DMS153 (cell line): ENCODE measurements at places on chromosomes 2 and 18.

DNA sequence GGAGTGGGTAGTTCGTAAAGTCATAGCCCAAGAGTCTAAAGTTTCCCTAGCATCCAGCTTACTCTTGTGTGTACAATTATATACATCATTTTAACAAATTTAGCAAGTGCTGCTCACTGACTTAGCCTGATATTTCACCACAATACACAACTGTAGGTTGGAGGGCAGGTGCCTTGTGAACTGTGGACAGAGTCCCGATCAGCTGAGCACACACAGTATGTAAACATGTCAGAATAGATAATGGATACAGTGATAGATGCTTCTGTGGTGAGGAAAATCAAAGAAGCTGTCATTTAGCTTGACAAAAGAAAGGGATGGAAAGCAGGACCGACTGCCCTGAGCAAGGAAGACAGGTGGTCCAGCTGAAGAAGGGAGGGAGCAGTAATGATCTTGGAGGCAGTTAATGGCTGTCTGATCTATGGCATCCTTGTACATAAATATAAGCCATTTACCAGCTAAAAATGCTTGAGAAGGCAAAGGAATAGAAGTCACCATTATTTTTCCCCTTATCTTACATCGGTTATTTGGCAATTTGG lies 372.8 kb upstream of the UBE2E3 start:
- peak; percentile 95 for DNase-seq

DNA sequence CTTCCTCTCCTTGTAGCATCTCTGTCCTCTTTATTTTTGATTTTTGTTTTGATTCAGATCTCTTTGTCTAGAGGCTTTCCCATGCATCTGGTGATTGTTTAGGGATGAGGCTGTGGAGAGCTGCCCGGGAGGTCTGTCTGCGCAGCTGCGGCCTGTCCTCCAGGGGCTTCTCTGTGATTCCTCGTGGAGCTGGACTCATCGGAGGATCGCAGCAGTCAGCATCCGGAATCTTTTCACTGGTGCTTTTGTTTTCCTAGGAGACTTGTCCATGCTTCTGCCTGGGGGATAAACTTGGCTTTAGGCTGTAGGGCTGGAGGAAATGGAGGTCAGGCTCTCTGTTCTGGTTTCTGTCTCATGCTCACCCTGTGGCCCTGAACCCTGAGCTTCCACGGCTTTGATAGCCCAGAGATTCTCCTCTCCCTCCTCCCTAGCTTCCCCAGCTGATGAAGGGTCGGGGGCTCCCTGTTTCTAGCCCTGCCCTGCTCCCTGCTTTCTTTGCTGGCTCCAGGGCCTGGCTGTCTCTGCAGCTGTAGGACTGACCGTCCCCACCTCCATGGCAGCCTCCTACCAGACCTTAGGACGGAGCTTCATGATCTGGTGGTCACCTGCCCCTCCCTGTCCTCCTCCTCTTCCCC lies 35.5 kb downstream of the ZNF532 start:
- DNase-seq = no peak

DNA sequence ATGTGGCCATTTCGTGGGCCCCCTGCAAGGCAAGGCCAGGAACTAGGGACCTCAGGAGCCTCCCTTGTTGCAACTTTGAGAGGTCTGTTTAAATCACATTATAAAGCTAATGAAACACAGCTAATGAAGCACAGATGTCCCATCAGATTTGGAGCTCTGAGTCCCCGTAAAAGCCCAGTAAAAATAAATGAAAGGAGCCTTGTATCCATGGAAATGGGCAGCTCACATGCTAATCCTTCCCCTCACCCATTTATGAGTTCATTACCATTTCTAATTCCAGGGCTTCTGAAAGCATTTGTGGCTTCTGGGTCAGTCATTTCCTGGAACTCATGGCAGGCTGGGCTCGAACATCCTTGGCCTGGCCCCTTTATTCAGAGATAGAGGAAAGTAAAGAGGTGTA lies 274.8 kb downstream of the SS18 start:
- no peak for DNase-seq

DNA sequence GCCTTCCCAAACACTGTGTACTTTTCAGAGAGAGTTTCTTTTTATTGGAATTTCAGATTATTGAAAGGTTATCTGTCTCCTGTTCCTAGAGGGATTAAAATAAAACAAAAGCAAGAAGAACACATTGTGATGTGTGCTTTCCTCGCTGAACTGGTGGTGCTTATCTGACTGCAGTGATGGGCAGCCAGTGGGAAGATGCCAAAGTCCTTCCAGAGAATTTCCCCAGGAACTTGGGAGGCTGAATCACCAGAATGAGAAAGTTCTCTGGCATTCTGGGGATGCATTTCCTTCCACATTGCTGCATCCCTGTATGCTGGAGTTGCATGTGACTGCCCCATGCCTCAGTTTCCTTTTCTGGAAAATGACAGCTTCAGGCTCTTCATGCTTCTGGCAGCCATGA lies 53.9 kb upstream of the SEC11C start:
- no peak for DNase-seq

- DNase-seq = no peak
Measured at GRCh38 chr2:218371983-218372350, 10.1 kb upstream of the SLC11A1 start.

- no peak for DNase-seq
Measured at GRCh38 chr2:14567561-14567960, 65.0 kb upstream of the LRATD1 start.

DNA sequence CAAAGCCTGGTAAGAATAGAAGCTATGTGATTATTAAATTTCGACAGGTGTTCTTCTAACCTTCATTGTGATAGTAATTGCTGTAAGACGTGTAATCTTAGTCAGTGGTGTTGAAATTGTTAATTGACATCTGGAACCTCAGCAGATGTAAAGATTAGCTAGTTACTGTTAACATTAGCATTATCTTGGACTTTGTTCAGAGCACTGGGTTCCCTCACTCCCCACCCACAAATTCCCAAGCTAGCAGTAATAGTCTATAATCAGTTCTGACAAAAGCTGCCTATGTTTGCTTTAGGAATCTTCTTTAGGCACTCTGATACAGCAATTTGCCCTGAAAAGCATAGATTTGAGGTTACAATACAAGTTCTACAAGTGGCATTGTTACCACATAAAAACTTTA lies 233.7 kb downstream of the EN1 start:
- no peak for DNase-seq

DNA sequence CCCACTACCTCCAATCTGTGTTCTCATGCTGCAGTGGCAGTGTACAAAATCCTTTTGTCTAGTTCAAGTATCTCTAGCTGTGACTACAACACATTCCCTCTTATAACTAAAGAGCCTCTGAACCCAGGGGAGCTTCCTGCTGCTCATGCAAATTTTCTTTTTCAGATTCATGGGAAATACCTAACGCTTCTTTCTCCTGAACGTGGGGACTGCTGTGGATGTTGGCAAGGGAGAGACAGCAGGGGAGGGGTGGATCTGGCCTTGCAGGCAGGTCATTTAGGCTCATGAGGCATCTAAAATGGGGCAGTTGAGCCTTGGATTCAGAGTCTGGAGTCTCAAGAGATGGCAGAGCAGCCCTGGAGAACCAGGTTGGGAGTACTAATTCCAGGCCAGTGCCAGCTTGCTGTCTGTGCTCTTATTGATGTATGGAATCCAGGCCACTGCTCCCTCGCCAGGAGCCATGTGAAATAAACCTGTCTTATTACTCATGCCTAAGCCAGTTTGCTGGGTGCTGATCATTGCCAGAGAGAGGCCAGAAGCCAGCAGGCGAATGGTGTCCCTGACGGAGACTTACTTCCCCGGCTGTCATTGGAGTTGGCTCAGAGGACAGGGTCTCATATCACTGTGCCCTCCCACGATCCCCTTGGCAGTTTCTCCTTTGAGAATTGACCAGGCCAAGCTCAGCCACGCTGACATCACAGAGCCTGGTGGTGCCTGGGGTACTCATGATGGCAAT lies 29.2 kb upstream of the TNP1 start:
- DNase-seq = peak; percentile 26

DNA sequence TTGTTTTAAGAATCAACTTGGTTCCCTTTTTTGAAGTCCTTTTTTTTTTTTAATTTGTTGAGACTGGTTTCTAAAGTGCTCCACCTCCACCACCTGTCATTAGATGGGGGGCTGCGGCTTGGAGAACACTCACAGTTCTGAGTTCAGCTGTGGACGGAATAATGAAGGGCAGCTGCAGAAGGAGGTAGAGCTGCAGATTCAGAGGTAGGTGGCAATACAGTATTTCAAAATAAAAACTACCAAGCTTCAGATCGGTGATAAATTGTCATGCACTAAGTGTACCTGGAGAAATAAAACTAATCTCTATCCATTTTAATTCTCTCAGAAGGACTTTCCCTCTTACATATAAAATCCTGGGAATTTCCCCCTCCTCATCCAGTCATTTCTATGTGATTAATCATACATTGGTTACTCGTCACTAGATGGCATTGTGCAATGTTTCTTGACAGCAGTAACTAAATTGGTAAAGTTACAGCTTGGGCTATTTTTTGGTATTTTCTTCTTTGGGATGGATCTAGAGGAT lies 81.1 kb upstream of the SLC39A10 start:
- no peak for DNase-seq

GRCh38 chr2:233419602-233420391 lies 65.5 kb downstream of the DGKD start:
- no peak for DNase-seq

DNA sequence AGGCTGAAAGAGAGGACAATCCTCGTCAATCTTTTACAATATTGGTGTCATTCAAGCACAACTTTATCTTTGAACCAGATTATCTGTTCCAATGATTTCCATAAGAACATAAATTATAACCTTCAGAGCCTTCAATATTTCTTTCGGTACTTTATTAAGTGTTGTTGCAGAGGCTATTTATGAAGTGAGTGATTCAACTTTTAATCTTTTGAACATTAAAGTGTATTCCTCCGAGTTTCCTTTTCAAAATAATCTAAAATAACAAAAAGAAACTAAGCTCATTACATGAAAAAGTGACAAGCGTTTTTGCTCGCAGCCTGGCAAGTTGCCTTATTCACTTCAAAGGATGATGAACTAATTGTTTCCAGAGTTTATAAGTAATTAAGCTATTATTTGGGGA lies 149.0 kb downstream of the MEIS1 start:
- DNase-seq = no peak

DNA sequence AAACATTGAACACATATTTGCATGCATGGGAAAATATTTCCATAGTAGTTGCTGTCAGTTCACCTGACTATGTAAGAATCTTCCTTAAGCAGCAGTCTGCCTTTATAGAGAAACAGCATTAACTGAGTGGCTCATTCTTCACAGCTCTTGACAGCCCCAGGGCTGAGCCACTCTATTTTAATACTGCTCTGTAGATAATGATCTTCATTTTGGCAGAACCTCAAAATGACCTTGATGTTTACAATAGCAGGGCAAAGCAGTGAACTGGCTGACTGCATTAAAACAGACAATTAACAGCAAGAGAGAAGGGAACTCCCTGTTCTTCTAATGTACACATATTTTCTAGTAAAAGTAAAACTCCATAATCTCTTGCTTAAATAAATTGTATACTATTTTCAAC lies 580.6 kb upstream of the SOX11 start:
- peak; percentile 88 for DNase-seq

DNA sequence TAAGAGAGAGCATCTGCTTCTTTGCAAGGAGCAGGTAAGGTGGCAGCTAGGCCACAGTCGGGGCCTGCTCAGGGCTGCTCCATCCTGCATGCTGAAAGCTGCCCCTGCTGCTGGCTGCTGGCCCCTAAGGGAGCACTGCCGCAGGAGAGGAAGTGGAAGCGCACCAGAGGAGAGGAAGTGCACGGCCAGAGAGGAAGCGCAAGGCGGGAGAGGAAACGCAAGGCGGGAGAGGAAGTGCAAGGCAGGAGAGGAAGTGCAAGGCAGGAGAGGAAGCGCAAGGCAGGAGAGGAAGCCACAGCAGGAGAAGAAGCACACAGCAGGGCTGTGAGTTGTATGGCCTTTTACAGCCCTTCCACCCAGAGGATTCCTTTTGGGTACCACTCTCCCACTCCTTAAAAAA lies 539.0 kb upstream of the TNP1 start:
- DNase-seq = no peak

DNA sequence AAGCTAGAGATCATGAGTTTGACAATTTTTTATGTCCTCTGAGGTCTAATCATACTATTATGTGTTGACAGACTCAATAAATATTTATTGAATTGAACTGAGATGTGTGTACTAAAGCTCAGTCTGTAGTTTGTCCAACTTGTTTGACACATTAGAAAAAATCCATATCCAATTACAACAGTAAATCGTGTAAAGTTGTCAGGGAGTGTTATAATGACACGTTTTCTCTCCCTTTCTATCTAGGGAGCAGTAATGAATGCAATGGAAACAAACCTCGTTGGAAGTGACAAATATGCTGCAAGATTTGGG lies 28.4 kb downstream of the ITGA4 start:
- peak; percentile 22 for DNase-seq

- no peak for DNase-seq
Measured at GRCh38 chr18:31302991-31303390, 15.0 kb upstream of the DSG1 start.

DNA sequence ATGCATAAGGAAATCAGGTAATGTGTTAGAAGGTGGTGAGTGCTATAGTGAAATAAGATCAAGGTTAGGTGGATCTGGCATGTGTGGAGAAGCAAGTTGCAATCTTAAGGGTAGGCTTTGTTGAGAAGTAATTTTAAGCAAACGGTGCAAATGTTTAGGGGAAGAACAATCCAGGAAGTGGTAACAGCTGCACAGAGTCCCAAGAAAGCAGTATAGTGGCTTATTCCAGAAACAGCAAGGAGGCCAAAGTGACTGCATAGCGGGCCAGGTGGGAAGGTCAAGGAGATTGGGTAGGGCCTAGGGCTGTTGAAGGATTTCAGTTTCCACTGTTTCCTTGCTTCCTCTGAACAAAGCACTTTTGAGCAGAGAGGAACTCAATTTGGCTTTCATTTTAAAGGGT lies 30.0 kb upstream of the RAB1A start:
- no peak for DNase-seq

DNA sequence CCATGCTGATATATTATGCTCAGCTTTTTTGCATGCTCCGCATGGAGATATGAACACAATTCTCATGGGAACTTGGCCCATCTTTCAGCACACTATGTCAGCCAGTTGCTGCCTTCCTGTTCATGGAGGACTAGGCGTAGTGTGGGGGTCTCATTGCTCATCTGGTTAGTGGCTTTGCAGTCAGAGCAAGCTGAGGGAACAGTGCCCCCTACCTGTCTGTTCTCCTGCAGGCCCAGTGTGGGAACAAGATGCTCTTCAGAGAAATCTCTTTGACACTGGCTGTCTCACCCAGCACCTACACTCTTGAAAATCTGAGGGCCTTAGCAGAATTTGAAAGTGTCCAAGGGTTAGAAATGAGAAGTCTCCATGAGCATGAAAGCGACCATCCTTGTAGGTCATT lies 47.1 kb downstream of the SPTBN1 start:
- no peak for DNase-seq
